ENCODE measurements at places on chromosomes 11 and 22. TPM values are rescaled to one million over a fixed set of nuclear protein-coding genes. Genes with fewer than 3 reads are reported as not detected.

DNA sequence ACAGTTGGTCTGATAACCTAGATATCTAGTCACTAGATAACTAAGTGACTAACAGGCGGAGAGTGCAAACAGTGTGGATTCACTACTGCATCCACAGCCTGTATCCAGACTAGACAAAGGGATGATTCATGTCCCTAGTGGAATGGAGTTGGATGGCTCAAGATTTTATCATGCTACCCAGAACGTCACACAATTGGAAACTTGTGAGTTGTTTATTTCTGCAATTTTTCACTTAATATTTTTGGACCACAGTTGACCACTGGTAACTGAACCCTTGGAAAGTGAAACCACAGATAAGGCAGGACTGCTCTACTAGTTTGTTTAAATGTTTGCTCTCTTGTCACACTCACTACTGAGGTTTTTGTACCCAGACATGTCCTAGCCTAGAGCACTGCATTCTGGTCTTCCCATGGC lies 76.0 kb downstream of the UBASH3B start:
- no peak for DNase-seq

GRCh38 chr11:28679795-28680468 lies 571.7 kb downstream of the METTL15 start:
- no peak for DNase-seq

DNA sequence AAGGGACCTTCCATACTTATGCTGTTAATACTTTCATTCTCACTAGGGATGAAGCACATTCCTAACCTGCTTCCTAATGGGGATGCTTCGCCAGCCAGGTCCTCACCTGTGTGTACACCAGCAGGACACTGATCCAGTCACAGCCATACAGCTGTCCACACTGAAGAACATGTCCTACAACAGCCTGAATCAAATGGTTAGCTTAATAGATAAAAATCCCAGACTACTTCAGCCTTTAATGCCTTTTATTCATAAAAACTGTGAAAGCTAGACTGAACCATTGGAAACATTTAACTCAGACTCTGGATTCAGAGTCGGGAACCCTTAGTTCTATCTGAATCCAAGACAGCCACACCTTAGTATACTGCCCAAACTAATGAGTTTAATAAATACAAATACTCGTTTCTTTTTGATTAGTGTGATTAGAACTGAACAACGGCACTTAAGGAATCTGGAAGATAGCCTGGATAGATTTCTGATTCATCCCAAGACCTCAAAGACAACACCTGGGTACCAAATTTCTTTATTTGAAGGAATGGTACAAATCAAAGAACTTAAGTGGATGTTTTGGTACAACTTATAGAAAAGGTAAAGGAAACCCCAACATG lies 3.3 kb downstream of the FTH1 start:
- no peak for DNase-seq

- DNase-seq = no peak
Observed at GRCh38 chr11:95702526-95702925, 87.1 kb downstream of the FAM76B start.

GRCh38 chr11:74646954-74647353 lies 54.6 kb downstream of the POLD3 start:
- no peak for DNase-seq

- no peak for DNase-seq
Observed at GRCh38 chr11:24819006-24819405, 322.2 kb downstream of the LUZP2 start.

DNA sequence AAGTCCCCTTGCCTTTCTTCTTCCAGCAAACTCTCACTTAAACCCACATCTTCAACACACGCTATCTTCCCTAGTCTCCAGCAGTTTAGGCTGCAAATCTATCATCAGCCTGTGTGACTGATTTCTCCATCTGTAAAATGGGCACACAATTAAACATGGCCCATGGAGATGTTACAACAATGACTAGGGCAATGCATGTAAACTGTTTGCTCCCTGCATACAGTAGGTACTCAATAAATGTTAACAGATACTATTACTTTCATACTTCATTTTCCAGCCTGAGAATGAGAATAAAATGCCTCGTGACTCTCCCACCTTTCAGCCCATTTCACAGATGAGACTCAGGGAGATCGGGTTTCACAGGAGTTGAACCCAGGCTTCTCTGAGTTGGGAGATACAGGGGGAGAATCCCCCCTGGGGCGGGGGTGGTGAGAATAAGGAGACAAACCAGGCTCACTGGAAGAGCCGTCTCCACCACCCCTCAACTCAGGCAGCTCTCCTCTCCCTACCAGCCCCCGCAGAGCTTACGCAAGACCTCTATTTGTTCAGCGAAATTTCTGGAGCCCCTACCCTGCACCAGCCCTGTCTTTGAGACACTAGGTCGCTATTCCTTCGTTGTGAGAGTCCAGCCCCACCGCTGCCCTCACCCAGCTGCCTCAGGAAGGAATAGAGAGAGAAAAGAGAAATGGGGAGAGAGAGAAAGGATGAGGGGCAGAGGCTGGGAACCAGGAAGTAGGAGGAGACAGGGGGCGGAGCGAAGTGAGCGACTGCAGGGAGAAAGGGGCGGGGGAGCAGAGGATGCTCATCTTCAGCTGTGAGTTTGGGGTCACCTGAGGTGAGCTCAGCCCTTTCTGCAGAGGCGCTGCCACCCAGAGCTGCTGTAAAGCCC lies 42.1 kb upstream of the KLHL35 start:
- DNase-seq = peak; percentile 84

GRCh38 chr11:70954471-70954870 lies 297.9 kb downstream of the SHANK2 start:
- no peak for DNase-seq

- no peak for DNase-seq
Observed at GRCh38 chr11:124801636-124802312, 1.6 kb upstream of the MSANTD2 start.

DNA sequence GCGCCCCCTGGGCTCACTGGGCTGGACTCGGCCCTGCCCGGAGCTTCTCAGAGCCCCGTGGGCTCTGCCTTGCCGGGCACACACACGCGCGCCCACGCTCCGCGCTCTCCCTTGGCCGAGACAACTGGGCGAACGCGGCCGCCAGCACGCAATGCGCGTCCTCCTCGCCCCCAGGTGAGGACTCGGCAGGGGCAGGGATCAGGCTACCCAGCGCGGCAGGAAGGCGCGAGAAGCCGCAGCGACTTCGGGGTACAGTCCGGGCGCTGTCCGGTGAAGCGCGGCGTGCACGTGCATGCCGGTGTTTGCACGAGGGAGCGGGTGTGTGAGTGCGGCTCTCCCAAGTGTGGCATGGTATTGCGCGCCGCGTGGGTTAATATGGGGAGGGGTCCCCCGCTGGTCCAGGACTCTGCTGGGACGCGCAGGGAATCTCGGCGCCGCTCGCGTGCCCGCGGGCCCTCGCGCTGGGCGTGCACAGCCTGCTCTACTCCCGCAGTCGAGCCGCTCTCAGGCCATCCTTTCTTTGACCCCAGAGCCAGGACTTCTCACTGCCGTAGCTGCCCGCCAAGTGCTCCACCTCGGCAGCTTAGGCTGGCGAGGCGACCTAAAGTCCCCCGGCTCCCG lies 5.4 kb downstream of the WNT7B start:
- no peak for DNase-seq

- no peak for DNase-seq
Observed at GRCh38 chr11:86443415-86443814, 68.7 kb downstream of the CCDC81 start.

GRCh38 chr22:37601540-37602442 lies 6.8 kb upstream of the GGA1 start:
- DNase-seq = no peak

- peak; percentile 85 for DNase-seq
Observed at GRCh38 chr11:65471447-65471891, 27.4 kb upstream of the MALAT1 start.

- no peak for DNase-seq
Observed at GRCh38 chr22:17700778-17701177, 62.2 kb downstream of the BCL2L13 start.

GRCh38 chr11:123284454-123284853 lies 89.4 kb upstream of the CLMP start:
- DNase-seq = no peak

DNA sequence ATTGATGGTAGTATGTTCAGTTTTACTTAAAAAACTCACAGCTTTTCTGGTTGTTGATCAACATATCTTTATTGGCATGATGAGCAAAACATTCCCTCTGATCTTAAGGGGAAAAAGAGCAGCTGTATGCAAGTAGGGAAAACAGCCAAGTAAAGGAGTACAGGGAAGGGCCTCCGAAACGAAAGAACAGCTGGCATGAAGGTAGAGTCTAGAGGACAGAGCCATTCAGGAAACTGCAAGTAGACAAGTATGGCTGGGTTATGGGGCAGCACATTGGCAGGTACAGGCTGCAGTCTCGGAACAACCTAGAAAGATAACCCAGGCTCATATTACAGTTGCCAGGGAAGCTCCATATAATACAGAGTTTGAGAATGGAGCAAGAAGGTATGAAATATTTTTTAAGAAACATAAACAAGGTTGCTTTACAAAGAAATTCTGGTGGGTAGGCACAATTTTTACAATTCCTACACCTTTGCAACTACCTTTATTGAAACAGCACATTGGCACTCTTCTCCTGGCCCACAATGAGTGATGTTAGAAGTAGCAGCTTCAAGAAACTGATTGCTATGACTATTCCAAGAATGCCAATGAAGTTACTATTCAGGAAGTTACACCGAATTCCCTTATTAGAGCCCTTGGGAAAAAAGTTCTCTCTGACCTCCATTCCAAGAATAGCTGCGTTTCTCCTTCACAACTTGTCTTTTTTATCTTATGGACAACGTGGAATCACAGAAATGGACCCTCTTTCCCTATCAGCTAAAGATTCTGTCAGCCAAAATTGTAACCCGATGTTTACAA lies 45.2 kb downstream of the LGR4 start:
- DNase-seq = no peak

DNA sequence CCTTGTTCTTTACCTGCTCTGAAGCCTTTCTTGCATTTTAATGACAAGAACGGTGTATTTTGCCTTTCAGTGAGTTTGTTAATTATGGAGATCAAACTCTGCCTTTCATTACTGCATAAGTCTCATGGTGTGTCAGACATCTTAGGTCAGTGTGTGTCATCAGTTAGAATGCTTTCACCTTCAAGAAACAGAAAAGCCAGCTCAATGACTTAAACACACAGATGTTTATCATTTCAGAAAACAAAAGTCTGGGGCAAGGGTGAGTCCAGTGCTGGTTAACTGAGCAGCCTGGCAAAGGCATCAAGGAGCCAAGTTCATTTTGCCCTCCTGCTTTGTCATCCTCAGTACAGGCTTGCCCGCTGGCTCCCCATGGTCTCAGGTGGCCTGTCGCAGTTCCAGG lies 54.5 kb downstream of the PACS1 start:
- DNase-seq = no peak

DNA sequence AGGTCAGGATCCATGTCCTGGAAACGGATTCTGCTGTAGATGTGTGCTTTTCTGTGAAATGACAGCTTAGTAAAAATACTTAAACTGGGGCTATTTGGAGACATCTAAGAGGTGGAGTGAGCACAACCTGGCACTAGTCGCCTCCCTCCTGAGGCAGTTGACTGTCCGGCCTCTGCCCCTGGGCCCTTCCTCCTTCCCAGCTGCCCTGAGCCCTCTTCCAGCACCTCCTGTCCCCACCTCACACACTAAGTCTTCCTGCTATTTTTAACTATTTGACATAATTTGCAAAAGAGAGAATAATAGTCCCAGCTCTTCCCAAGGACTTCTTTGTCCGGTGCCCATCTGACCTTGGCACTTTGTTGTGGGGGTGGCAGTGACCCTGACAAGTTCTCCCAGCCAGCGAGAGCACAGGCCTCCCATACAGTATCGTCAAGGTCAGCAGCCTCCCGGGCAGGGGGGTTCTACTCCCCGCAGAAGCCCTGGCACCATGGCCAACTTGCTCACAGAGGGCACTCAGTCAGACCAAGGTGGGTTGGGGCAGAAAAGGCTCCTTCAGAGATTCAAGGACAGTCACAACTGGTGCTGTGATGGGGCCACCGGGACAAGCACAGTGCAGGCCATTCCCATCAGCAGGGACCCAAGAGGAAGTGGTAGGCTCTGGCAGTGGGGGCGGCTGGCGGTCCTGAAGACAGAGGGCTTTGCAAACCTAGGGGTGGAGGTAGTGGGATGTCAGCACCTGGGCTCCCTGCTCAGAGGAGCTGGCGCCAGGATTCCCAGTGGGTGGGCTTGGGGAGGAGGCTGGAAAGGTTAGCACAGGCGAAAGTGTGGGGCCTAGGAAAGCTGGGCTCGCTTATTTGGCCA lies 5.5 kb upstream of the NEAT1 start:
- no peak for DNase-seq

- no peak for DNase-seq
Observed at GRCh38 chr22:27973846-27974245, 54.8 kb upstream of the PITPNB start.

GRCh38 chr11:114075891-114076441 lies 16.5 kb downstream of the ZBTB16 start:
- peak; percentile 65 for DNase-seq

- DNase-seq = no peak
Observed at GRCh38 chr22:24482575-24482974, 12.6 kb upstream of the UPB1 start.

DNA sequence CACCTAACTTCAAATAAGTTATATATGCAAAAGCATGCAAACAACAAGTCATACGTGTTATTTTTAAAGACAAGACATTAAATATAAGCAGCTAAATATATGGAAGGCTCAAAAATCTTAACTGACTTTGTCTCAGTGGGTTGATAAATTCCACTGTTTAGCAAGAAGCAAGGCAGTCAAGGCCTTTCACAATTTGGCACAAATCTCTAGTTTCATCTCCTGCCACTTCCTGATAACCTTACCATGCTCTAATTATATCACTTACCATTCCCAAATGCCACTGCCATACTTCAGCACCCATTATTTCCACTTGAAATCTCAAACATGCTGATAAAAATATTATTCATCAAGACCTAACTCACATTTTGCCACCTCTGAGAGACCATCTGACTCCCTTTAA lies 24.8 kb downstream of the DCUN1D5 start:
- DNase-seq = no peak

- no peak for DNase-seq
Observed at GRCh38 chr11:132623511-132623910, 908.8 kb downstream of the OPCML start.

BATF2 gene
- 3.4 TPM for polyA plus RNA-seq

CRKL gene
- polyA plus RNA-seq = 49.8 TPM

ATP6V1E1 gene
- polyA plus RNA-seq = 210 TPM

SYCE3 gene
- not detected for polyA plus RNA-seq

ZNF280B gene
- polyA plus RNA-seq = 0.09 TPM

DAGLA gene
- polyA plus RNA-seq = 1.7 TPM

OR4X1 gene
- not detected for polyA plus RNA-seq

C22orf31 gene
- polyA plus RNA-seq = not detected

TMEM86A gene
- polyA plus RNA-seq = 0.76 TPM

PEX26 gene
- polyA plus RNA-seq = 19.0 TPM
